ENCODE measurements at places on chromosomes 12 and 14.

DNA sequence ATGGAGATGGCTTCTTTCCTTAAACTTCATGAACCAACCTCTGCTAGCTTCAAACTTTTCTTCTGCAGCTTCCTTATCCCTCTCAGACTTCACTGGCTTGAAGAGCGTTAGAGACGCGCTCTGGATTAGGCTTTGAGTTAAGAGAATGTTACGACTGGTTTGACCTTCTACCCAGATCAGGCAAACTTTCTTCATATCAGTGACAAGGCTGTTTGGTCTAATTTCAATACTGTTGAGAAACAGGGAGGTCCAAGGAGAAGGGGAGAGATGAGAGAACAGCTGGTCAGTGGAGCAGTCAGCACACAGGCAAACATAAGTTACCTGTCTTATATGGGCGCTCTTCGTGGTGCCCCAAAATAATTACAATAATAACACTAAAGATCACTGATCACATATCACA is 14.9 kb downstream of the SCAF11 start:
- no peak for DNase-seq

DNA sequence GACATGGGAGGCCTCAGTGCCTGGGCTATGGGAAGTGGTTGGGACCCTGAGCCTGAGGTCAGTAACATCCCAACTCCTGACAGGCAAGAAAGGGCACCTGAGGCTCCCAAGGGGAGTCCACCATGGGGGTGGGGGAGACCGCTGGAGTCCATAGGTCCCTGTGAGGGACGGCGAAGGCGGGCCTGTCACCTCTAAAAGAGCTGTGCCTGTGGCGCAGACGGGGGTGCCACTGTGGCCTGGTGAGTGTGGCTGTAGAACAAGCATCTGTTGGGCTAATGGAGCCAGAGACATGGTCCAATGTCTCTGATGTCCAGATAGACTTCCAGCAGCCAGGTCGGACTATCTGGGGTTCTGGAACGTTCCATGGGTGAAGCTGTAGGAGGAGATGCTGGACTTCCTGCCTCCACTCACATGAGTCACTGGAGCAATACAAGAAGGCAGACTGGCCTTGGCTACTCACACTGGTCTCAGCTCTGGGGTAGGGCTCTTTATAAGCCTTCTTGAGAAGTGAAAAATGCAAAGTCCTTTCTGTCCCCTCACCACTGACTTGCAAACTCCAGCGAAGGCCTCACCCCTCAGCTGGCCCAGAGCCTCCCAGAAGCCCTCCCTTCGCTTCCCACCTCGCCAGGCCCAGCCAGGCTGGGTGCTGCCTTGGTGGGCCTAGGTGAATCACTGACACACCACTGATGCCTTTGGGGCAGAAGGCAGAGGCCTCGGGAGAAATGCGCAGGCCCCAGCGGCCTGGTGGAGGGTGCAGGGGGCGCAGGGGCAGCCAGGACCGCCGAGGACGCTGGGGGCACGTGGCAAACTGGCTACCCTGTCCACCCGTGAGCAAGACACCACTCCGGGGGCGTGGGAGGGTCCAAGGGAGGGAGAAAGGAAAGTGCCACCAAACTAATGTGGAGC is 1.1 kb upstream of the TRAF3 start:
- no peak for DNase-seq

DNA sequence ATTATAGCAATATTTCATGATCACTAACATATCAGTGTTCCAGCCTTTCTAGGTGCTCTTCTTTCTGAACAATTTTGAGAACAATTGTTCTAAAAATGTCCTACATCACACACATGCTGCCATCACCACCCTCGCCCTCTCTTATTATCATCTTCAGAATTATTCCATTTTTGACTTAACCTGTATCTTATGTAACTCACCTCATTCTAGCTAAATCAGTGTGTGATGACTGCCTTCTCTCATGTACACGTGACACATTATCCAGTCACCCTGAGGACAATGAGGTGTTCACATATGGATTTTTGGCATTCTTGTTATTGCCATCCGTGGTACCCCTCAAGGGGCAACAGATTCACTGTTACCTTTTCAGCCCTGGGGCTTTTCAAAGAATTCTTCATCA is 87.3 kb downstream of the RFX4 start:
- no peak for DNase-seq

GRCh38 chr12:100221523-100221922 is 20.9 kb downstream of the ACTR6 start:
- DNase-seq = no peak

DNA sequence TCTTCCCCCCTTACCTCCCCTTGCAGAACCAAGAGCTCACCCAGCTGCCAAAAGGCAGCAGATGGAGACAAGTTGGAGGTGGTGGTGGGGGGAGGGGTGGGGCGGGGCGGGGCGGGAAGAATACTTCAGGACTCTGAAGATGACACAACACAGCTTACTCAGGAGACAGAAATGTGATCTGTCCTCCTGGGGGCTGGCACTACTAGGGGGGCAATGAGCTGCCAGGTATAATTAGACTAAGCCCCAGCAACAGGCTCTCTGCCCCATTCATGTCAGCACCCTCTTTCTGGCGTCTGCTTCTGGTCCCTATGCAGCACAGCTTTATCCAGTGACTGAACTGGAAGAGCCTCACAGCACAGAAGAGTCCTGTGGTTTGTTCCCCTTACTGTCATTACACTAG is 407.0 kb downstream of the MED13L start:
- no peak for DNase-seq

DNA sequence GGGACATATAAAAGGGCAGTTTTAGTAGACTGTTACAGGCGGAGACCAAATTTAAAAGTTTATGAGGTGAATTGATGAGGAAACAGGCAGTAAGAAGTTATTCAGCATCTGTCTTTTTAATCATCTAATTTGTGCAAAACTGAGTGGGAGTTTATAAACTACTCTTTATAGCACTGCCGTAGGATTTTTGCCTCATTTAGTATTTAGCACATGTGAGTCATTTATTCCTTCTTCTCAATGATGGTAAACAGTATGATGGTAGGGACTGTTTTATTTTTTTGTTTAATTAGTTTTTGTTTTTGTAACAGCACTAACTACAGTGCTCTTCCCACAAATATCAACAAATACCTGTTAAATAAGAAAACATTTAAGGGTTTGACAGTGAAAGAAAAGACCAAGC is 20.6 kb downstream of the TOGARAM1 start:
- DNase-seq = no peak

GRCh38 chr12:132450418-132451171 is 39.4 kb upstream of the FBRSL1 start:
- no peak for DNase-seq
